Fibroblast of skin of right quadriceps (primary cell): ENCODE measurements at places on chromosomes 2 and 18.

DNA sequence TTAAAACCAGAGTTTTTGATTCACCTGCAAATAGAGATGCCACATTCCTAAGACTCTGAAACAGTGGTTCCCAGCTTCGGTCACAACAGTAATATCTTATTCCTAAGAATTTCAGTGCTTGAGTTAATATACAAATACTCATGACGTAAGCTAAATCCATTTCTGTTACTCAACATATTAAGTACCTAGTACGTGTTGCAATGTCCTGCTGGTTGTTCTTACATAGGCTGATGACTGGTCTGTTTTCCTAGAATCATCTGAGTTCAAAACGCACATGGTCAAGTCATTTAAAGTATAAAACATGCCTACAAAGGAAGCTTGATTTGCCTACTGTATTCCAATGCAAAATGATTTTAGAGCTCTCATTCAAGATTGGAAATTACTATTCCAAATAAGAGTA lies 7.2 kb downstream of the NCL start:
- no peak for DNase-seq

DNA sequence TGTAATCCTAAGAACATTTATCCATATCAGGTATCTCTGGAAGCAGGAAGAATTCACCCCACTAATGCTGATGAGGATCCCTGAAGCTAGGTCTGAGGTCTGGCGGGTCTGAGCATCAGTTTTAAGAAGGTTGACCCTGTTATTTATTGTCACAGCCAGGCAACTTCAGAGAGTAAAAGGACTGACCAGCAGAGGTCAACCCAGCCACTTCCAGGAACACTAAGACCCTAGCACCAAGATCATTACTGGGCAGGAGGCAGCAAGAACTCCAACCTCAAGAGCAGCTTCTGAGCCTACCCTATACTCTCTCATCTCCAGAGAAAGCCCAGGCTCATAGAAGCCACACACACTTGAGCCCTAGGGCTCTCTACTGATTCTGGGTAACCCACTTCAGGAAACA lies 901.4 kb downstream of the DCDC2C start:
- no peak for DNase-seq

DNA sequence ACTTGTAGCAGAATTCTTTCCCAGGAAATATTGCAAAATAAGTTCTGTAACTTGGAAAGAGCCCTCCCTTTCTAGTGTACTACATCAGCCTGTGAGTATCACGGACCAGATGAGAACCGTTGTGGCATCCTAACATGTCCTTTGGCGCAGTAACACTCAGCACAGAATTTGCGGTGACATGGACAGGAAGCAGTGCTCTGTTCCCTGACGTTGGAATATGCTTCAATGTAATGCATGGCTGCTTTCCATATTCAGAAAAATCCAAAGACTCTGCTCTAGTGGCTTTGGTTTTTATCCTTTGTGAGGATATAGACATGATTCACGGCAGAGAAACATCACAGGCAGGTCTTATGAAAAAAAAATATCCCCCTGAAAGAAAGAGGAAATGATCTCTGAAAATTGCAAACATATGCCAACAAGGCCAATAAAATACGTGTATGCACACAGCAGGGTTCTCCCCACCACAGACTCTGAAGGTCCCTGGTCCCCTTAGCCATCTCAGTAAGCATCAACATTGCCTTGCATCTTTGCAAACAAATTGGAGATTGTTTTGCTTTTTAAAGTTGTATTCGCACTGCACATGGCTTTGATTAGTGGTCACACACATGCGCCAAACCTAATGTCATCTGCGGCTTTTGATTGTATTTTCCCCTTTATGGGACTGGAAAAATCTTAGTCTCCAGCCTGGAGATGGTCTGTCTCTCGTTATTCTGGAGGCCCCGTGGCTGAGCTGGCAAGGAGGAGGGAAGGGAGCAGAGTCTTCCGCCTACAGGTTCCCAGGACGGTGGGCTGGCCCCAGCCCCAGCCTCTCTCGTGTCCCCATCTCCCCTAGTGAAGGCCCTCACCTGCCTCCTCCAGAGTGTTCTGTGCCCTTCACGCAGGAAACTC lies 122.9 kb downstream of the COPS8 start:
- peak; percentile 100 for DNase-seq

GRCh38 chr2:129404000-129404685 lies 575.3 kb upstream of the RAB6C start:
- no peak for DNase-seq

DNA sequence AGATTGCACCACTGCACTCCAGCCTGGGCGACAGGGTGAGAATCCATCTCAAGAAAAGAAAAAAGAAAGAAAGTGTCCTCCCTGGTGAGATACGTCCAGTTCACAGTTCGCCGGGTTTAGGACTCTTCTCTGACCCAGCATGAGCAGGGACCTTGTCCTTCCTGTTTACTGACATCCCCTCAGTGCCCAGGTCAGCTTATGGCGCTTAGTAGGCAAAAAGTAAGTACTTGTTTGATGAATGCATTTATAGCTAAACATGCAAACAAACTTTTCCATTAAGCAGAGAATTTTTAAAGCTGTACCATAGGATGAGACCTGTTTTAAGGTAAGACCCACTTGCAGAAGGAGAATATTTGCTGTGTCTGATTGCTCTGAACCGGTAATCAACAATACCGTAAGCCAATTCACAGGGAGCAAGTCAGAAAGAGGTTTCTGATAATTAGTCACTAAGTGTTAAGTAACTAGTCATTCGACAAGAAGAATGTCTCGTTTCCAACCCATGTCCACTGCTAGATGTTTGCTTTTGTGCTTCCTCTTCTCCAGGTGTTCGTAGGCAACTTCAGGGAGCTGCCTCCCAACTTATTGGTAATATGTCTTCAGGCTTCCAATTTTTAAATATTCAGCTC lies 40.0 kb downstream of the MOGAT1 start:
- no peak for DNase-seq

GRCh38 chr18:5738526-5738925 lies 156.8 kb downstream of the TMEM200C start:
- no peak for DNase-seq

GRCh38 chr2:41853427-41854191 lies 194.2 kb upstream of the PKDCC start:
- DNase-seq = peak; percentile 68

DNA sequence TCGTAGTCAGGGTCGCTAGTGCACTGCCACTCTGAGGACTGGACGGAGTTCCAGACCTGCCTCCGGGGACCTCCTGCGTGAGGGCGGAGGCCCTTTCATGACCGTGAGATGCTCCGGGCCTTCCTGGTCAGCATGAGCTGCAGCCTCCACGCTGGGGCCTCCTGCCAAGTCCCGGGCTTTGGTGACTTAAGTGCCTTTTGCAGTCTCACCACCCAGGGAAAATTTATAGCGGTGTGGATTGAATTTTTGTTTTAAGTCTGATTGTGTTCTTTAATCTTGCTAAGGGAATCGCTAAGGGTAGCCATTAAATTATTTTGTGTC lies 33.6 kb downstream of the CHRNA1 start:
- no peak for DNase-seq

- DNase-seq = no peak
These were observed 36.9 kb downstream of the SCN1A start for GRCh38 chr2:166090908-166091307.

- no peak for DNase-seq
These were observed 135.6 kb upstream of the UNC80 start for GRCh38 chr2:209636076-209636475.

DNA sequence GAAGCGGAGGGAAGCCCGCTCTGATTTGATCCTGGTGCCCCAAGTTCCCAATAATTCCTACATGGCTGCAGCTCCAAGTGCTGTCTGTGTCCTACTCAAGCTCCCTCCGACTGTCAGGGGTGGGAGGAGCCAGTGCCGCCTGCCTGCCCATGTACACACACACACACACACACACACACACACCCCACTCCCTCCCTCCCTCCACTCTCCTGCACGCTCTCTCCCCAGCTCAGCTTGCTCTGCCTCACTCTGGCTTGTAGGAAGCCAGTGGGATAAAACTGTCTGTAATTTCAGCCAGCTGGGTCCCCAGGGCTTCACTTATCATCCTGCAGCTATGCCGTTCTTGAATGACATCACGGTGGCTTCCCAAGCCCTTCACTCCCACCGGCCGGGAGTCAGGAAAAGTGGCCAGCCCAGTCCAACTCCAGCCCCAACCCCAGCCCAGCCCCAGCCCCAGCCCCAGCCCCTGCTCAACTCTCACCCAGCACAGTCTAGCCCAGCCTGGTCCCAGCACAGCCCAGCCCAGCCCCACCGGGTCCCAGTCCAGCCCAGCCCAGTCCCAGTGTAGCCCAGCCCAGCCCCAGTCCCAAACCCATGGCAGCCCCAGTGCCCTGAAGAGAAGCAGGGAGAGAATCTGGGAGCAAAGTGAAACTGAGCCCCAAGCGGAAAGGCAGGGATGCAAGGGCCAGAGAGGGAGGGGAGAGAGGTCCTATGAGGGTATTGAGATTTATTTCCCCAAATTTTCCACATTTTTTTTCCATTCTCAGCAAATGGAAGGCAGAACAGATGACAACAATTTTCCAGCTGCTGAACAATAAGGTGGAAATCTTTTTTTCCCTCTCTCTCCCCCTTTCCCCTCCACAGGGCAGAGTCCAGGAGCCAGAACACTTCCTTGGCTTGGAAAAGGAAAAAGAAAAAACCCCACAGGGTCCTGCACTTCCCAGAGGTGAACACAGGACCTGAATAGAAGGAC lies 144.0 kb downstream of the TNS1 start:
- peak; percentile 99 for DNase-seq

DNA sequence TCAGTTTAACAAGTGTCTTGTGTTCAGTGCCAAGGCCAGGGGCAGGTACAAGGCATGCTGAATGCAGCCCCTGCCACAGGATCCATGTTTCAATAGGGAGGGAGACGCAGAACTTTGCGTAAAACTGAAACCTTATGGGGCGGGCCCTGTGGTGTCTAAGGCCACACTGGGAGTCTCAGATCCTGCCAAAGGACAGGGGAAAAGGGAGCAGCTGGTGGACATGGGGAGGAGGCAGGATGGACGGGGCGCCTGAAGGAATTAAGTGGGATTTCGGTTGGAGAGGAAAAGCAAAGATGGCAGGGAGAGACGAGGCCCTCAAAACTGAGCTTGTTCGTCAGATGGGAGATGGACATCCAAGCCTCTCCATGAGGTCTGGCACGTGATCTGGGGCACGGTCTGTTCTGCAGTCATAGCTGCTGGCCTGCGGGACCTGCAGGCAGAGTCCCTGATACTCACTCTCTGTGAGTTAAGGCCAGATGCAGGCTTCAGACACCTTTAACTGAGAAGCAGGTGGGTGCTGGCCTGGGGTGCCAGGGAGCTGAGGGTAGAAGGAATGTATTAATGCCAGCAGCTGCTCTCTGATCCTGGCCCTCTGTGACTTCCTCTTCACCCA lies 48.8 kb downstream of the TCF7L1 start:
- DNase-seq = no peak

- no peak for DNase-seq
These were observed 20.9 kb upstream of the PPP1CB start for GRCh38 chr2:28730641-28731146.

- DNase-seq = no peak
These were observed 96.4 kb downstream of the LAMA1 start for GRCh38 chr18:7020995-7021777.

GRCh38 chr2:172083628-172084394 lies 1.5 kb upstream of the DLX1 start:
- DNase-seq = no peak

GRCh38 chr2:127053731-127054603 lies 53.0 kb downstream of the BIN1 start:
- DNase-seq = no peak

GRCh38 chr2:186255823-186256222 lies 230.2 kb upstream of the ZC3H15 start:
- no peak for DNase-seq

DNA sequence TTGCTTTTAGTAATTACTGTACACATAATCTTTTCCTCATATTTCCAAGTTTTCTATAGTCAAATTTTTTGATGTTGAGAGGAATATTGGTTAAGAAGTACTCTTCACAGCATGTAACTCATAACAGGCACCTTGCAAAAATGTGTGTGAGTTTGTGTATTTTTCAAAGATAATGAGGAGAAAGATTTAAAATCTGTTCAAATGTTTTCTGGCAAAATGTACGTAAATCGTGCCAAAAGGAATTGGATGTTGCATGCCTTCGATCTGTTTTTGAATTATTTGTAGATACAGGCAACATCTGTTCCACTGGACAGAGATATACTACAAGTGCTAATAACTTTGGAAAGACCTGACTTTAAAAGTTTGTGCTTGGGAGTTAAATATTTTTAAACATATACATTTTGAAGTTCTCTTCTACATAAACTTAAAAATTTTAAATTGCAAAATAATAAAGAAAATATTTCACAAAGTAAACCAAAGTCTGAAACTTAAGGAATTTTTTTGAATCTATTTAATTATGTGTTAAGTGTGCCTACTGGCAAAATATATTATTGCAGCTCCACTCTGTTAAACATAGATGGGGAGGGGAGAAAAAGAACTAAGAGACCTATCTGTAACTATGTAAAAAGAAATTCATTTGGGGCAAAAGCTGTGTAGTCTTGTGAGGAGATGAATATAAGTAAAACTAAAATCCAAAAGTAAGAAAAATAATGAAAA lies 133.5 kb upstream of the UBE2E3 start:
- DNase-seq = no peak

DNA sequence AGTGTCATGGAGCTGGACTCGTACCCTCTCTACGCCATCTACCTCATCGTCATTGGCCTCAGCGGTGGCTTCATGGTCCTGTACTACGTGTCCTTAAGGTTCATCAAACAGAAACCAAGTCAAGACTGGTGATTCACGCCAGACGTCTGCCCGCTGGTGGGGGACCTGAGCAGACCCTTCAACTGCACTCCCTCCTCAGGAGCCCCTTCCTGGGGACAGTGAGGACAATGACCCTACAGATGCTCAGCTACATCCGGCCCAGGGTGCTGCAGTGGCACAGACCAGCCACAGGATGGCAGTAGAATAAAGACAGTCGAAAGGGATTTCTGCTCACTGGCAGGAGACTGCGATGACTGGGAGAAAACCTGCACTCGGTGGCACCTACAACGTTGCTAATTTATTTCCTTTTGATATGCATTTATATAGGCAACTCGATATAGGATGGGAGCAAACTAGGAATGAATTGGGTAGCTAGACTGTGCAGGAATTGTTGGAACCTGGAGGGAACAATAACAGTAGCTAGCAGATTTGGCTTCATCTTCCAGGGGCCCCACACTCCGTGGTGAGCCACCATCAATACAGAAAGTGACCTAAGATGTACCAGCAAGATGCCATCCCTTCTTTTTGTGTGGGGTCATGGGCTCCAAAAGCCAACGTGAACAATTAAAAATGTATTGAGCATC lies 39.2 kb downstream of the ABCG8 start:
- peak; percentile 31 for DNase-seq

- no peak for DNase-seq
These were observed 67.8 kb downstream of the TDRD15 start for GRCh38 chr2:21191535-21191934.

DNA sequence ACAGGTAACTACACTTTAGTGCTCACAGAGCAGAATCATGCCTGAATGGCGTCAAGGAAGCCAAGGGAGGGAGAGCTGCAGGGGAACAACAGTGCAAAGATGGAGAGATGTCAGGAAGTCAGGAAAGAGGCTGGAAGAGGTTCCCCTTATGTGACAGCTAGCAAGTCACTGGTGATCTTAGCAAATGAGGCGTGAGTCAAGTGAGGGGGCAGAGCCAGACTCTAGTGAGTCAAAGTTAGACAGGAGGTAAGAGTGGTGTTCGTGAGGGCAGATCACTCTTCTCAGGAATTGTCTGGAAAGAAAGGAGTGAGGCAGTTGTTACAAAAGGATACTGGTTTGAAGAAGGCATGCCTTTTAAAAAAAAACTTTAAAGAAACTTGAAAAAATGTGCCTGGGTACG lies 87.1 kb downstream of the MEP1B start:
- DNase-seq = no peak

GRCh38 chr18:35835833-35836232 lies 136.6 kb upstream of the RMP24 start:
- DNase-seq = no peak

- no peak for DNase-seq
These were observed 856.8 kb upstream of the ACVR2A start for GRCh38 chr2:146987996-146988395.
